Thymus (tissue), 14 donors: ENCODE measurements at places on chromosomes 11 and 22. TPM values are rescaled to one million over a fixed set of nuclear protein-coding genes. Genes with fewer than 3 reads are reported as not detected.

GRCh38 chr11:108324587-108324986, 101.7 kb downstream of the ATM start:
- no peaks in the 10 kb centered on the region for H3K4me1 ChIP-seq
- no peaks in the 10 kb centered on the region for H3K27me3 ChIP-seq
- peaks cover 8% of the 10 kb centered on the region for H3K36me3 ChIP-seq
- DNase-seq = no peak
- H3K27ac ChIP-seq = no peak overlapping the region

GRCh38 chr11:113384551-113384950, 3.0 kb upstream of the ANKK1 start:
- no peaks in the 10 kb centered on the region for H3K4me1 ChIP-seq
- DNase-seq = no peak
- H3K27ac ChIP-seq = no peak overlapping the region
- no peak overlapping the region for H3K4me3 ChIP-seq
- H3K27me3 ChIP-seq = peaks cover 12% of the 10 kb centered on the region

The PATZ1 gene
- 33.4 TPM for polyA plus RNA-seq

DNA sequence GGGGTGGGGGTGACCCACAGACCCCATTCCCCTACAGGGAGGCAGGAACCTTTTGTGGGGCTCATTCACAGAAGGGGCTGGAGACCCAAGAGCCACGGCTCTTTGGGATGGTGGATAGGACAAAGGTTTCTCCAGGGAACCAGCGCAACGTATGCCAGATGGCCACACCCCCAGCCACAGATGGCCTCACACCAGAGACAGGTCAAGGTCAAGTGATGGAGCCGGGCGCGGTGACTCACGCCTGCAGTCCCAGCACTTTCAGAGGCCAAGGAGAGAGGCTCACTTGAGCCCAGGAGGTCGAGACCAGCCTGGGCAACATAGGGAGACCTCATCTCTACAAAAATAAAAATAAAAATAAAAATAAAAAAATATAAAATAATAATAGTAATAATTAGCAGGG, 17.1 kb upstream of the BRSK2 start:
- no peaks in the 10 kb centered on the region for H3K36me3 ChIP-seq
- no peak for DNase-seq
- H3K4me3 ChIP-seq = no peak overlapping the region
- H3K27me3 ChIP-seq = peaks cover 2% of the 10 kb centered on the region
- no peak overlapping the region for H3K27ac ChIP-seq

- H3K27ac ChIP-seq = no peak overlapping the region
- DNase-seq = no peak
- no peak overlapping the region for H3K4me3 ChIP-seq
- peaks cover 25% of the 10 kb centered on the region for H3K27me3 ChIP-seq
- peaks cover 16% of the 10 kb centered on the region for H3K36me3 ChIP-seq
- peaks cover 26% of the 10 kb centered on the region for H3K4me1 ChIP-seq
Observed at GRCh38 chr22:19523240-19524169, 705 bp downstream of the CLDN5 start.

The OR56A1 gene
- polyA plus RNA-seq = 0.05 TPM

DNA sequence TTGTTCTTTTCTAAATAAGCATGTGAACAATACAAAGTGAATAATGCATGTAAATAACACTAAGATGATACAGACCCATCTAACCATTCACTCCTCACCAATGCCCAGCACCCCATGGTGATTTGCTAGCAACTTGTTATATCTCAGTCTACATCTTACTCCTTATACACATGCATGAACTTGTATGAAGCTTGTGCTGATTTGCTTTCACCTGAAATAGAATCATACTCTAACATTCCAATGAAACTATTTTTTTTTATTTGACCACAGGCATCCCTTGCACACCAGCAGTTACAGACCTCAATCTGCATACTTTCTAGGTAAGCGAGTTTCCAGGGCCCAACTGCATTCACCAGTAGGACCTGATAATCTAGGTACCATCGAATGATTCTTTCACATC, 873.6 kb downstream of the OPCML start:
- H3K36me3 ChIP-seq = no peaks in the 10 kb centered on the region
- no peak overlapping the region for H3K4me3 ChIP-seq
- H3K27me3 ChIP-seq = no peaks in the 10 kb centered on the region
- H3K27ac ChIP-seq = no peak overlapping the region

The BTBD18 gene
- polyA plus RNA-seq = 0.02 TPM

DNA sequence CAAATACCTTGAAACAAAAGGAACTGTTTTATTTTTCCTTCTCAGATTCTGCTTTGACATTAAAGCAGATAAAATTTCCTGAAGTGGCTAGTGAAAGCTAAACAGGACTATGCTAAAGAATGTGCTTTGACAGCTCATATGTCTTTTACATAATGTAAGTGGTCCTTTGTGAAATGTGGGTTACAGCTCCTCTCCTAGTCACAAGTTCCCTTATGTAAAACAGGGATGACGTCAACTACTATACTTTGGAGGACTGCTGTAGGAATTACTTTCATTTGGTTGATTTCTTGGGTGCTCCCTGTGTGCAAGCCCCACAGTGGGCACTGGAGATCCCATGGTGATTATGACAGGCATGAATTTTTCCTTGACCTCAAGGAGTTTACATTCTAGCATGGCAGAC, 216.6 kb upstream of the NARS2 start:
- no peaks in the 10 kb centered on the region for H3K36me3 ChIP-seq
- no peak for DNase-seq
- no peak overlapping the region for H3K4me3 ChIP-seq
- no peak overlapping the region for H3K27ac ChIP-seq

- no peak for DNase-seq
- H3K4me3 ChIP-seq = no peak overlapping the region
- H3K27me3 ChIP-seq = no peaks in the 10 kb centered on the region
Observed at GRCh38 chr11:118917481-118918127, 8.1 kb downstream of the BCL9L start.

DNA sequence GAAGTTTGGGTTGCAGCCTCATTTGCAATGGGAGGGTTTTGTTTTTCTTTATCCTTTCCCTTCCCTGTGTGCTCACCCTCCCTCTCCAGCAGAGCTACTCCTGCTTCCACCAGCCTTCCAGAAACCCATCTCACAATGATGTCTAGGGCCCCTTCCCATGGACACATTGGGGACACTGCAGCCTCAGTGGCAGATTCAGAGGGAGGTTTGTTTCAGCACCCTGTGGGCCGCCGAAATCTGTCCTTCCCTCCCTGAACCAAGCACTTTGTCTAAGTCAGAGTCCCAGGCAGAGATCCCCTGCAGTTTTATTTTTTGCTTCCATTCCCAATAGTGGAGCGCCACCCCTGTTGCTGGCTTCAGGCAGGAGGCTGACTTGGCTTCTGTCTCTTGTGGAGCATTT, 8.6 kb upstream of the SYNGR1 start:
- H3K4me3 ChIP-seq = no peak overlapping the region
- peaks cover 9% of the 10 kb centered on the region for H3K27me3 ChIP-seq
- no peak for DNase-seq
- H3K27ac ChIP-seq = no peak overlapping the region

GRCh38 chr11:68956547-68957254, 24.1 kb downstream of the MRGPRD start:
- no peaks in the 10 kb centered on the region for H3K4me1 ChIP-seq
- no peak for DNase-seq
- H3K27me3 ChIP-seq = no peaks in the 10 kb centered on the region

DNA sequence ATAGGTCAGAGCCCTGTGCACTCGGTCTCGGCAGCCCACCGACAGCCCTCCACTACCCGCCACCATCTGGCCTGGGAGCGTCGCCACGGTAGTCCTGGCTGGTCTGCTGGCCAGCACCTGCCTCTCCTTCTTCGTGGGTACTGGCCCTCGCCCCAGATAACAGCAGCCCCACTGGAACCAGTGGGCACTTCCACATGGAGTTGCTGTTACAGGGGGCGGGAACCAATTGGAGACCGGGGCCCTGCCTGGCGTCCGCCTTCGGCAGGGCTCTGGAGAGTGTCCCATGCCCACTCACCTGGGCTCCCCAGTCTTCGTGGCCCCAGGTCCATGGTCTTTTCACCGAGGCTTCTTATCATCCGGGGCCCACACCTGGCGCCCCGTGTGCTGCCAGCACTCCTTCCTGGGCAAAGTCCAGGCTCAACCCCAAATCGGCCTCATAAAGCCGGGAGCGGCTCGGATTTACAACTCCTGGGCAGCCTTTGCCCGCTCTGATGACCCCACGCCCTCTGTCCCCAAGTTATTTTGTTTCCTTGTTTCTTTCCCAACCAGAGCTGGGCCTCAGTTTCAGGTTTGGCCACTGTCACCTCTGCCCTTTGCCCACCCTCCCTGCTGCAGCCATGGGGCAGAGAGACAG, 12.9 kb upstream of the EHD1 start:
- peaks cover 22% of the 10 kb centered on the region for H3K4me1 ChIP-seq
- H3K36me3 ChIP-seq = peaks cover 17% of the 10 kb centered on the region
- H3K27me3 ChIP-seq = no peaks in the 10 kb centered on the region
- H3K27ac ChIP-seq = no peak overlapping the region

DNA sequence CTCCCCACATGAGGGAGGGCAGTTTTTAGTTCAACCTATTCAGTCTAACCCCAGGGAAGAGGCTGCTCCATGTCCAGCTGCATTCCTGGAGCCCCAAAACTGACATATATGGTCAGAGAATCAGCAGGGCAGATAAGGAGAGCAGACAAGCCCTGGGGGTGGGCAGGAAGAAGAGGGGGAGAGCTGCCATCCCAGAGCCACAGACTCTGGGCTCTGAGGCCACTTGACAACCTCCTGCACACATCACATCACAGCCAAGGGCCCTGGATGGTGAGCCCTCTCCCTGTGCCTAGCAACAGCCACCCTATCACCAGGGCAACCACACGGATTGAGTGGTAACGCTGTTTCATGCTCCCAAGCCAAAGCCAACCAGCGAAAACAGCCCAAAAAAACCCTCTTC, 3.1 kb downstream of the ARHGAP1 start:
- H3K4me1 ChIP-seq = peaks cover 27% of the 10 kb centered on the region
- no peak for DNase-seq
- H3K4me3 ChIP-seq = no peak overlapping the region
- H3K27me3 ChIP-seq = no peaks in the 10 kb centered on the region
- H3K36me3 ChIP-seq = peaks cover 31% of the 10 kb centered on the region

The MGAT3 gene
- 3.7 TPM for polyA plus RNA-seq

DNA sequence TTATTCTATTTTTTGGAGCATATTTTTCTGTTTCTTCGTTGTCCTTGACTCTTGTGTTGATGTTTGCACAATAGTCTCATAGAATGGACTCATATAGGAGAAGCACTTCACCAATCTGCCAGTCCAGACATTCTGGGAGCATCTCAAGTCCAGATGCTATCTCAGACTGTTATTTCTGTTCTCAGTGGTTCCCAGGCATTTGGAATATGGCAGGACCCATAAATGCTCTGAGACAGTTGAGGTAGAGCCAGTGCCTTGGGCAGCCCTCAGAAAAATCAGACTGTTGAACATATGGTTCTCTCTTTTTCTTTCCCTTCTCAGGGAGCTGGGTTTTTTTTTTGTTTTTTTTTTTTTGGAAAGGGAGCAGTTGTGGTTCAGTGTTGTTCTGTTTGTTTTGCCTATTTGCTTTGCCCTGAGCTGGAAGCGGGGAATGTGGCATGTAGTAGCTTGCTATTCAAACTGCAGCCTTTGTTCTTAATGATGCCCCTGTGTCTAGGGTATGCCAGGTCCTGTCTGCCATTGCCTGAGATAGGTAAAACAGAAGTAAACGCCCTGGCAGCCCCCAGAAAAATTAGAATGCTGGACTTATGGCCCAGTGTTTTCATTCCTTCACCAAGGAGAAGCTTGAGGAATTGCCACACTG, 3.7 kb upstream of the MS4A2 start:
- no peak overlapping the region for H3K4me3 ChIP-seq
- no peaks in the 10 kb centered on the region for H3K4me1 ChIP-seq
- H3K27me3 ChIP-seq = no peaks in the 10 kb centered on the region
- no peaks in the 10 kb centered on the region for H3K36me3 ChIP-seq
- H3K27ac ChIP-seq = no peak overlapping the region
- DNase-seq = no peak

DNA sequence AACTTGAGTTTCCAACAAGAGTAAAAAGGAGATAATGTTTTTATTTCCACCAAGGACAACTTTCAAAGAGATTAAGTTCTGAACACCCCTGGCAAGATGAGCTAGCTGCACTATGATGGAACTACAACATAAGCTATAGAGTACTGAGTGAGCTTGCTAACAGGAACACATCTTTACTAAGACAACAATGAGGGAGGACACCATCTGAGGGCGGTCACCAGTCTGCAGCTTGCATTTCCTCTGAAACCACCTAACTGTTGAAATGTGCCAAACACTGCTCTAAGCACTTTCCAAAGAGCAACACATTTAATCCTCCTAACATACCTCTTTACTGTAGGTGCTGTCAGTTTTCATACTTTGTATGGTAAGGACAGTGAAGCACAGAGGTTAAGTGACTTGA, 68.4 kb downstream of the TCF20 start:
- H3K4me1 ChIP-seq = peaks cover 6% of the 10 kb centered on the region
- no peak for DNase-seq
- peaks cover 16% of the 10 kb centered on the region for H3K36me3 ChIP-seq
- H3K27ac ChIP-seq = no peak overlapping the region
- H3K27me3 ChIP-seq = no peaks in the 10 kb centered on the region

GRCh38 chr11:117977029-117977428, 9.2 kb upstream of the IL10RA start:
- no peak overlapping the region for H3K4me3 ChIP-seq
- peaks cover 20% of the 10 kb centered on the region for H3K4me1 ChIP-seq
- no peaks in the 10 kb centered on the region for H3K36me3 ChIP-seq
- no peak for DNase-seq

- no peak overlapping the region for H3K4me3 ChIP-seq
- peaks cover 97% of the 10 kb centered on the region for H3K4me1 ChIP-seq
- H3K27me3 ChIP-seq = no peaks in the 10 kb centered on the region
- no peak for DNase-seq
Observed at GRCh38 chr22:39526736-39527171, 5.8 kb downstream of the RPS19BP1 start.

DNA sequence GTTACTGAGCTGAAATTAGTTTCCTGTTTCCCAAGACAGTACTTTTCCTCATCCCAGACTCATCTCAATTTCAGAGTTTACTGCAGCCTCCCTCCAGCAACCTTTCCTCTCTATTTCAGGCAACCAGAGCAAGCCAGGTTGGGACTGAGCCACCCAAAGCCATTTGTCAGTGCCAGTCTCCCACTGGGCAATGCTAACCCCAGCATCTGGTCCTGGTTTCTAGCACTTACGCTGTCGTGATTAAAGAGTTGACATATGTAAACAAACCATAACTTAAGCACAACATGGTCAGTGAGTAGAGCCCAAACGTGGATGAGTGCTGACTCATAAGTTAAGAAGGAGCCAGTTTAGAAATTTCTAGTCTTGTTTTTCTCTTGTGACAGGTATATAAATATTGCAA, 119.6 kb upstream of the BLID start:
- H3K27me3 ChIP-seq = no peaks in the 10 kb centered on the region
- H3K4me3 ChIP-seq = no peak overlapping the region
- no peaks in the 10 kb centered on the region for H3K36me3 ChIP-seq
- H3K27ac ChIP-seq = no peak overlapping the region
- no peak for DNase-seq
